ENCODE measurements at places on chromosomes 12 and 14.
A peak's percentile ranks its signal among the peaks of the same experiment; 100 is the strongest.

GRCh38 chr14:38824706-38825105 is 278.3 kb downstream of the SEC23A start:
- DNase-seq: no peak

- no peak for DNase-seq
Observed at GRCh38 chr12:92582475-92582874, 120.3 kb upstream of the PLEKHG7 start.

DNA sequence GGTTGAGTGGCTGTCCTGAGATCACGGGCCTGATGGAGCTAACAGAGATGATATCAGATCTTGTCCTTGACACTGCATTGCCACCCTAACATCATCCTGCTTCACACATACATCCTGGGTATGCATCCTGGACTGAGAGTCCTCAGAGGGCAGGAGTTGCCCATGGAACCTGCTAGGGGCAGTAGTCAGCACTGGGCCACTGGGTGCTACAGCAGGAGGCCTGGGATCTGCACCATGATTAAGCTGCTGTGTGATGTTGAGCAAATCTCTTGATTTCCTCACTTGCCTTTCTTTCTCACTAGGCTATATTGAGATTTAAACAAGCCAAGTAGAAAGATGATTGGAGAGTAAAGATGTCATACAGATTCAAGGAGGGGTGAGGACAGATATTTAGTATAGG is 22.1 kb upstream of the EIF4B start:
- DNase-seq: no peak

- DNase-seq: peak; percentile 43
Observed at GRCh38 chr12:68932128-68932960, 627 bp downstream of the CPM start.

DNA sequence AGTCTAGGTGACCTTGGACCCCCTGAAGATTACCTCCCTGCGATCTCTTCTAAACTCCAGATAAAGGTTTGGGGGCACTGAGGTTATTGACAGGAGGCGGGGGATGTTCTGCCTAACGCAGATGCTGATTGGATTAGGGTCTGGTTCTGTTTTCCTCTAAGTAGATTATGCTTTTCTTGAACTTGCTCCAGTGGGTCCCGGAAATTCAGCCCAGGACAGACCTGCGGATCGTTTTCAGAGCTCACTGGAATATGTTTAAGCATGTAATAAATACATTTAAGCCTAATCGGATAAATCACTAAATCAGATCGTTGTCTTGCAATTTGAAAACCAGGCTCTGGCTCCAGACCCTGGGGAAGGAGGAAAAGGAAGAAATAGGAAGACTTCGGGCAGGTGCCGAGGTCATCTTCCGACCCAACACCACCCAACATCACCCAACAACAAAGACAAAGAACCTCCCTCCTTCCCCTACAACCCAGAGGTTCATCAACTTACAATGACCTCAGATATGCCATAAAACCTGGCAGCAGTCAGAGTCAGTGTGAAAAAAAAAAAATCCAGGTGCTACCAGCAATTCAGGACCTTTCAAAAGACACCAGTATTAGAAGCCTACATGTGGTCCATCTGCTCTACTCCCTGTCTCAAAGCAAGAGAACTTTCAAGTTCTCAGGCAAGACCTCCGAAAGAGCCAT is 148.4 kb downstream of the KSR2 start:
- DNase-seq: no peak

DNA sequence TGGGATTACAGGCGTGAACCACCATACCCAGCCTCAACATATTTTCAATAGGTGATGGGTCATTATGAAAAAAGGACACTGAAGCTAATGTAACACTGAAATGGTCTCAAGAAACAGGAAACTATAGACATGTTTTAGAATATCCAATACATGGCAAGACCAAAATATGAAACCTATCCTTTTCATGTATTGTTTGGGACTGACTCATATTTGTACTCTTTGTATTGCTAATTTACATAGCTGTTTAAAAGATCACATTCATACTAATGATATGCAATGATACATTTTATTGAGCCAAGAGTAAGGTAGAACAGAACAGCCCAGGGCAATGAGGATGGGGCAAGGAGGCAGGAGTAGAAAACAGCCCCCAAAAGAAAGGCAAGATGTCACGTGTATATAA is 32.6 kb downstream of the RESF1 start:
- DNase-seq: no peak

- no peak for DNase-seq
Observed at GRCh38 chr14:22427771-22428231, 161.2 kb downstream of the DAD1 start.

DNA sequence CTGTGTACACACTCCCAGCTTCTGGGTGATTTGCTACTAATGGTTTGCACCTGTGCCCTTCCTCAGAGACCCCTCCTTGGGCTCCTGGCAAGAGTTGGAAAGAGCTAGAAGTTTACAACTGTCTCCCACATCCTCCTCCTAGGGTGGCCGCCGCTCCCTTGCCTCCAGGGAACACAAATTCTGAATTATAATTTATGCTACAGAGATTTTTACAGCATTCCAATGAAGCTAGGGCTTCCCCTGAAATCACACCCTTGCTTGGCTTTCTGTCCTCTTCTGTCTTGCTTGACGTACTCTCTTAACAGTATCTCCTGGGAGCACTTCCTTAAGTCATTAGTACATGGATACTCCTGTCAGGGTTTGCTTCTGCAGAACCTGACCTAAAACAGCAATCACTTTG is 180.2 kb downstream of the KCNA5 start:
- no peak for DNase-seq

DNA sequence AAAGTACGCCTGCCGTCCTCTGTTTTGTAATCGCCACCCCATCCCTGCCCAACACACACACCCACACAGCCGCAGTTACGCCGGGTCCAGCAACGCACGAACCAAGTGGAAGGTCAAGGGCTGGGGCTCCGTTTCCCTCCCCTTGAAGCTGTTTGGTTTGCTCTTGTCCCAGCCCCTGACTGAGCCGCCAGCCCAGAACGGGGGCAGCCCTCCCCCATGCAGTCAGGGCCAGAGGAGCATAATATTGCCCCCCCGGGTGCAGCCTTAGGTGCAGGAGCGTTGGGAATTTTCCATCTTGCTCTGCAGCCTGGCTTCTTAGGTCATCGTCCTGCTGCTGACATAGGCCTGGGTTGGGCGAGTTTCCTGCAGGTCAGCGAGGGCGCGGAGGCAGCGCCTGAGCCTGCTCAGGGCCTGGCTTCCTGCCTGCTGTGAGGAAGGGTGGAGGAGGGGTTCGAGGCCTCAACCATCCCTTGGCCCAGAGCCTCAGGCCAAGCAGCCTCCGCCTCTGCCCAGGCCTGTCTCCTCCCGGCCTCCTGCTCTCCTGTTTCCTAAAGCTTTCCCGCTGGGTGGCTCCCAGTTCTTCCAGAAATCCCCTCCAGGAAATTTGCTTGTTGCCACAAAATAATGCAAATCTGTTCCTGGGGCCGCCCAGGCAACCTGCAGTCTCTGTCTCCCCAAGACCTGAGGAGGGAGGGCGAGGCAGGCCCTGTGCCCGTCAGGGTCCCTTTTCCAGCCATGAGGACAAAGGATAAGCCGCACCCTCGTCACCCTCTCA is 44.5 kb downstream of the PSMA6 start:
- DNase-seq: no peak

GRCh38 chr14:88049266-88049665 is 44.3 kb downstream of the GPR65 start:
- no peak for DNase-seq

DNA sequence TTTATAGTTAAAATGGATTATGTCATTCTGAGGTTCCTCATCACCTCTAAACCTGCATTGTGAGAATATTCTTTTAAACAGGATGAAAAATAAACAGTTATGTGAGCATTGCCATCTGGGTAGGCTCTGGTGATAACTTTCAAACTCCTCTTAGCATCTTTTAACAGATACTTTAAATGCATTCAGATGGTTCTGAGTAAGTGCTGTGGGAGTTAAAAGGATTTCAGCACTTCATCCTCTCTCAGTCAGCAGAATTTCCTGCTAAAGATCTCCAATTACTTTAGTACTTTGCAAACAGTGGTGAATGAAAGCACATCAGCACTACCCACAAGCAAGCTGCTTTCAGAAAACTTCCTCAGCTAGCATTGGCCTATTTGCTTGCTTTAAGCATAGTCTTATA is 59.3 kb upstream of the TMTC1 start:
- no peak for DNase-seq

DNA sequence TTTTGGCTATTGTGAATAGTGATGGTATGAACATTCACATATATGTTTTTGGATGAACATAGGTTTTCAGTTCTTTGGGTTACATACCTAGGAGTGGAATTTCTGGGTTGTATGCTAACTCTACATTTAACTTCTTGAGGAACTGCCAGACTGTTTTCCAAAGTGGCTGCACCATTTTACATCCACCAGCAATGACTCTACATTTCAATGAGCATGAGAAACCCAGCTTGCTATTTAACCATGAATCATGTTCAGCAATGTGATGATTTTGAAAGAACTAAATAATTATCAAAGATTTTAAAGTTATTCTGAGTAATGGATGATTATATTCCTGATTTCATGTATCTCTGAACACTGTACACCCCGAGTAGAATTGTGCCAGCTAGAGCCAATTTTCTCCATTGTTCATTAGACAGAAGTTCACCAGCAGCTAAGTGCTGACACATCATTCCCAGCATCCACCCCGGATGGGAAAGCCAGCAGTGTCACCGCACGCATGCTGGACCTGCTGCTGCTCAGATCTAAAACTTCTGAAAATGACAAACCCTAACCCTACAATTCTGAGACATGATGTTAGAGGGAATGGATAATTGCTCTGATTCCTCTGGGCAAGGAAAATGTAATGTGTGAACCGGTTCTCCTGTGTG is 13.3 kb upstream of the ANAPC5 start:
- DNase-seq: no peak

DNA sequence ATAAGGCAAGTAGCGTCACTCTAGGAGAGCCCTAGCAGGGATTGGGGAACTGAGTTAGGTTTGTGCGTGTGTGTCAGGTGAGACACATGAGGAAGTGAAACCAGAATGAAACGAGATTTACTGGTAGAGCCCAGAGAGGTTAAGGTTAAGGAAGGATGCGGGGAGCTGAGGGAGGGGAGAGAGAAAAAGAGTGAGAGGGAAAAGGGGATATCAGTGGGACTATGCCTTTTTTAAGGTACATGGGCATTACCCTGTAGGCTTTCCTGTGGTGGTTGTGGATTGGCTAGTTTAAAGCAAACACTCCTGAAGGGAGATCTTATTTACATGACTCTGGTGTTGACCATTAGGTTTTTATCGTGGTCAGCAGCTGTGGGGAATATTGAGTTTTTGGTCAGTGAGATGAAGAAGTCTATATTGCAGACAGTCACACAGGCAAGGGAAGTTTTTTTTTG is 13.9 kb downstream of the ZDHHC17 start:
- DNase-seq: no peak

DNA sequence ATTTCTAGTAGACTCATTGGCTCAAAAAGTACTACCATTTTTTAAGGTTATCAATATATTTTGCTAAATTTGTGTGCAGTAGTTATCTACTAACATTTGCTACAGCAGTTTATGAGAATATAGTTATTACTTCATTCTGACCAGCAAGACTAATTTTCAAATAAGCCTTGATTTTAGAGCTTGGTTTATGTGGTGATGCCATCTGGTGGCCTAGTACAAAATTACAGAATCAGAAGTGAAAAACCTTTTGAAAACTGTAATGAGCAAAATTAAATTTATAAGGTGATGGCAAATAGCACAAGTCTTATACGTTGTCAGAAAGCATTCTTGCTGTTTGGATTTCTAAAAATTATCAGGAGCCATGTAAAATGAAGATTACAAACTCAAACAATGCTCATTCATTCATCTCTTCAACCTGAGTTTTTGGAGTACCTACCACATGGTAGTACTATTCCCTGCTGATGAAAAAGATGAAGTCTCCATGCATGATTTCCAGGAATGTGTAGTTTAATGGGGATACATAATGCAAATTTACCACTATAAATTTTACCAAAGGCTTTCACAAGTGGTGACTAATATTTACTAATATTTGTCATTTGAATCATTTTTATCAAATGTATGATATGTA is 51.0 kb downstream of the MAGOHB start:
- DNase-seq: no peak

DNA sequence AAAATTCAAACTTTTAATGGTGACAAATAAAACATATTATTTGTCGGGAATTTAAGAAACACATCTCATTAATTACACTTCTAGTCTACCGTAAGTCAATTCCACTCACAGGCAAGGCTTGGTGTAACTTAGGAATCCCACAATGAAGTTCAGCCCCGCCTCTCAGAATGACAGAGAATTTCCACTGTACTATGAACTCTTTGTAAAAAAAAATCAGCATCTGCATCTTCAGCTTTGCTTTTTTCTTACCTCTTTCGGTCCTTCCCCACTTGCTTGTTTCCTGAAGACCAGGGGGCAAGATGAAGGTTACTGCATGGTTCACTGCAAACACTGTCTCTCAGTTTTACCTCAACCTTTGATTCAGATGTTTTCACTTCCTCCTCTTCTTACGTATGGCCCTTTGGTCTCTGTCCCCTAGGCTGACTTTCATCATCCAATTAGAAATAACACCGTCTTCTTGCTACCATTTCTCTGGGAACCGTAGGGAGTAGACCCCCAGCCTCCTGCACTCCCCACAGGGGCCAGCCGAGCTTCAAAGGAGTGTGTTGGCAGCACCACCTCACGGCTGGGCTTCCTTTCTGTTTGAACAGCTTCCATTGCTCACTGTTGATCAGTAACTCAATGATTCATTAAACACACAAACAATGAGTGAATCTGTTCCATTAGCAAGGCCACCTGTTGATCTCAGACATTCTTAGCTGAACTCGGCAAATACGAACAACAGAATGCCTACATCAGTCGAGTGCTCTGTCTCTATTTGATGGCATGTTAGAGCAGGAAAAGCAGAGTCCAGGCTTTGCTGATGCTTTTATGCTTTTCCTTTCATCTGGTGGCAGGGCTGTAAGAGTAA is 343.0 kb downstream of the BMP4 start:
- no peak for DNase-seq

GRCh38 chr12:9107542-9107873 is 8.2 kb downstream of the A2M start:
- no peak for DNase-seq

DNA sequence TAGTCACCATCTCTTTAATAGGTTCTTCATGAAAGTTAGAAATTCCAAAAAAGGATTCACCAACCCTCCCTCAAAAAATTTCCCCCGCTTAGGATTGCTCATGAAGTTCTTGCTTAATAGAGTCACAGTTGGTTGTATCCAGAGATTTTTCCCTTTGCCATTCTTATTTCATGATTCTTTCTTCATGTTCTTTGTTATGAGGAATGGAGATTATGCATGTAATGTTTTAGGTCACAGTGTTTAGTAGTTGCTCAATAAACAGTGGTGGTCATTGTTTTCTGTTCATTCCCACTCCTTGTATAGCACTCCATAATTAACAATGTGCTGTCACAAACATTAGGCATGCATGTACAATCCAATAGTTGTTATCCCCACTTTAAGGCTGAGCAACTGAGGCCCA is 51.2 kb upstream of the RTRAF start:
- no peak for DNase-seq

- DNase-seq: no peak
Observed at GRCh38 chr14:59342516-59343484, 122.4 kb downstream of the GPR135 start.

GRCh38 chr14:82091097-82091496 is 557.4 kb upstream of the SEL1L start:
- DNase-seq: no peak

GRCh38 chr12:88986056-88986455 is 366.2 kb downstream of the DUSP6 start:
- DNase-seq: no peak

GRCh38 chr12:103930034-103930786 is at the start of gene HSP90B1:
Gene HSP90B1, plus strand, starts transcription at chr12:103930410. Its CDS starts 106 bp downstream, at chr12:103930516.
- peak; percentile 100 for DNase-seq

Measured in activated CD4-positive, alpha-beta memory T cell treated with anti-CD3 and anti-CD28 coated beads for 36 hours (primary cell).